ENCODE measurements at places on chromosomes 1 and 21. TPM values are rescaled to one million over a fixed set of nuclear protein-coding genes. Genes with fewer than 3 reads are reported as not detected.

Gene SASS6
- total RNA-seq, result 2.1 TPM

Gene IL24
- not detected for total RNA-seq

Gene KRTAP15-1
- not detected for total RNA-seq

DNA sequence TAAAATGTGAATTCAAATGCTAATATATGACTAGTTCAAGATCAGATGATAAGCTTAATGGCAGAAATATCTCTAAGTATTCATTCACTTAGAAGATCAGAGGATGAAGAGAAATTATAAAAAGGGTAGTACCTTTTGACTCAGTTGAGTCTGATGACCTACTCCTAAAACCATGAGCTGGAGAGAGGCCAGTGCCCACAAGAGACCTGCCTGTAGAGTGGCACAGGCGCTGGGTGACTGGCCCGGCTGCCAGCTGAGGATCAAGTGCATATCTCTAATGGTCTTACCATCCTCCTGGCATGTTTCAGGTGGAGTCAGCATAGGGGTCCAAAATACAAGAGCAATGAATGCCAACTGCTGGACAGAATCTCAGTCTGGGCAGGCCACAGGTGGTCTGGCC lies 14.1 kb downstream of the DDAH1 start:
- H3K36me3 ChIP-seq, result no peaks in the 10 kb centered on the region
- H3K27ac ChIP-seq, result no peak overlapping the region
- no peak overlapping the region for H3K4me3 ChIP-seq
- peaks cover 8% of the 10 kb centered on the region for H3K4me1 ChIP-seq
- no peaks in the 10 kb centered on the region for H3K27me3 ChIP-seq

DNA sequence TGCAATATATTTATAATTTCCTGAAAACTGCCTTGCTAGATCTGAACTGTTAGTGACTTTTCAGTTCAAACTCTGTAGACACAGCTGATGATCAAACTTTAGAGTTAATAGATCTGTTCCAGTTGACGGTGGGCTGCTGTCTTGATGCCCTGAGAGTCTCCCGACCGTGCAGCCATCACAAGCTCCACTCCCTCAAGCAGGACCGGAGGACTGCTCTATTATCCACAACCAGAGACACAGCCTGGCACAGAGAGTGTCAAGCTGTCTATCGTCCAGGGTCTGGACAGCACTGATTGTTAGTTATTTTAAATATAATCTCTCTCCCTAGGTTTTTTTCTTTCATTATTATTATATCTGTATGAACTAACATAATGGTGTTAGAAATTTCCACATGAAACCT lies 8.0 kb downstream of the CHODL start:
- H3K4me1 ChIP-seq, result no peaks in the 10 kb centered on the region
- H3K27ac ChIP-seq, result no peak overlapping the region
- no peaks in the 10 kb centered on the region for H3K27me3 ChIP-seq
- no peaks in the 10 kb centered on the region for H3K36me3 ChIP-seq

DNA sequence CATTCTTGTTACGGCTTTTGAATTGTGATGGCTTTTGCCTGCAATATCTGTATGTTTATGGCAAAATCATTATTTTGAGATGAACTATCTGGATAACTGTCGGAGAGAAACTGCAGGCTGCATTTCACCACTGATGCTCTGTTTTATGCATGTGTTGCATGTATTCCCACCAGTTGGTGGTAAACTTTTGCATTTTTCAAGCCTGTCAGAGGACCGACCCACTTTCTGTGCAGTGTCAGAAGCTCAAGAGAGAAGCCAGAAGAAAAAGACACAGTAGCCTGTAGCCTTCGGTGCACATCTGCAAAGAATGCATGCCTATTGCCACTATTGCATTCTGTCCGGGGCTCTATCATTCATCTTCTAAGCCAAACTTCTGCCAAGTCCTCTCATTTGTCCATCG lies 41.6 kb downstream of the OLIG1 start:
- DNase-seq, result no peak
- H3K27ac ChIP-seq, result no peak overlapping the region
- no peaks in the 10 kb centered on the region for H3K36me3 ChIP-seq
- H3K4me3 ChIP-seq, result no peak overlapping the region
- H3K27me3 ChIP-seq, result peaks cover 3% of the 10 kb centered on the region
- no peaks in the 10 kb centered on the region for H3K4me1 ChIP-seq

- no peak overlapping the region for H3K4me3 ChIP-seq
- H3K4me1 ChIP-seq, result no peaks in the 10 kb centered on the region
- DNase-seq, result no peak
- no peak overlapping the region for H3K27ac ChIP-seq
- H3K27me3 ChIP-seq, result no peaks in the 10 kb centered on the region
Observed at GRCh38 chr1:25714372-25714931, 85.5 kb upstream of the SELENON start.

Measured in aorta (tissue), 5 donors.